ENCODE measurements at places on chromosomes 4 and X.
A peak's percentile ranks its signal among the peaks of the same experiment; 100 is the strongest.

DNA sequence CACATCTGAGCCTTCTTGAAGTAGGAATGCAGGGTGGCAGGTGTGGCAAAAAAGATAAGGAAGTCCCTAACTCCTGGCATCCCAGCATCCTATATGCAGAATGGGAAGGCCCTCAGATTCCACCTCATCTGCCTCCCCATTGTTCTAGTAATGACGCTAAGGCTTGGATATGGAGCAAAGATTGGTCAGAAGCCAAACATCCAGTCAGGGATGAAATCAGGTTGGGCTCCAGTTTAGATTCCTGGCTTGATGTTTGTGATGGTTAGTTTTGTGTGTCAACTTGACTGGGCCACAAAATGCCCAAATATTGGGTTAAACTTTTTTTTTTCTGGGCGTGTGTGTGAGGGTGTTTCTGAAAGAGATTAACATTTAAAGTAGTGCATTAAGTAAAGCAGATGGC, 39.6 kb upstream of the MAGEA4 start:
- DNase-seq, result no peak

- no peak for DNase-seq
Measured at GRCh38 chrX:12921886-12922598, 15.6 kb downstream of the TLR8 start.

- DNase-seq, result no peak
Measured at GRCh38 chrX:104195489-104196084, 29.3 kb downstream of the FAM199X start.

GRCh38 chr4:112633477-112634235, 3.1 kb downstream of the ZGRF1 start:
- DNase-seq, result peak; percentile 28

GRCh38 chr4:20825505-20825904, 125.2 kb downstream of the PACRGL start:
- no peak for DNase-seq
